Osteoblast (primary cell): ENCODE measurements at places on chromosomes 4 and X. TPM values are rescaled to one million over a fixed set of nuclear protein-coding genes. Genes with fewer than 3 reads are reported as not detected.

DNA sequence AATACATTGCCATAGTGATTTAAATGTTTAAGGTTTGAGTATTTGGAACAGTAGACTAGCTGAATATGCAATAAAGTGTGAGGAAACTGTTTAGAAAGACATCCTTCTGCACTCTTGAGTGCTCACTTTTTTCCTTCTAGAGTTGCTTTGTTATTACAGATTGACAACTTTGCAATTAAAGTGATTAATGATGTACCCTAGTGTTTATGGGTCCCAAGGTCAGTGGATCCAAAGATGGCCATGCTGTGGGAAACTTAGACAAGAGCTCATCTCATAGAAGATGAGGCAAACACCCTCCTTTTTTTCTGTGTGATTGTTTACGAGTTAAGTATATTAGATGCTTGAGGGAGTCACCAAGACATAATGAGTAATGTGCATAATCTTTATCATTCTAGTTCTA lies 118.8 kb downstream of the PDLIM5 start:
- no peak for DNase-seq

DNA sequence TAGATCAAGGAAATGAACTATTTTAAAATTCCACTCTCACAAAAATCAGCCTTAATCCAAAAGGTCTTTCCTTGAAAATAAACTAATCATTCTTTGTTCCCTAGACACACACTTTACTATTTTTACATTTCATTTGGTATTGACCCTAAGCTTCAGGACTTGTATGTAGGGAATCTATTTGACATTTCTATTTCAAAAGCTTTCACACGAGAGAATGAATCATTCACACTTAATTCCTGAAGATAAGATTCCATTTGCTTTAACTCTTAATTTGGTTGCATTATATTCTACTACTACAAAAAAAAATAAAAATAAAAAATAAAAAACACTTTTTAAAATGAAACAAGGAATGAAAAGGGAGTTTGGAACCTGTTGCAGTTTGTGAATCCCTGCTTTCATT lies 43.7 kb downstream of the EDNRA start:
- DNase-seq, result no peak

DNA sequence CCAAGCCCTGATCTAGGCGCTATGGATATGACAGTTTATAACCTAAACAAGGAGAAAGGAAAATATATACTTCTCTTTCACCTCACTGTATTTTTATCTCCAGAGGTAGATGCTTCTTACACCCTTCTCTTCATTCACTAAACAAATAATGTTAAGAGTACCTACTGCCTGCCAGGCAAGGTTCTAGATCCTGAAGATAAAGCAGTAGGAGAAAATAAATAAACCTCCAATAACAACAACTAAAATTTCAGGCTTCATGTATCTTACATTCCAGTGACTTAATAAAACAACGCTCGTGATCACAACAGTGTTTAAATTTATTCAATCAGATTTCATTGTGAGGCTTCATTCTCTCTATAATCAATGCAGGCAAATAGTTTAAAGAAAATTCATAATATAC lies 20.7 kb downstream of the PDGFC start:
- no peak for DNase-seq

DNA sequence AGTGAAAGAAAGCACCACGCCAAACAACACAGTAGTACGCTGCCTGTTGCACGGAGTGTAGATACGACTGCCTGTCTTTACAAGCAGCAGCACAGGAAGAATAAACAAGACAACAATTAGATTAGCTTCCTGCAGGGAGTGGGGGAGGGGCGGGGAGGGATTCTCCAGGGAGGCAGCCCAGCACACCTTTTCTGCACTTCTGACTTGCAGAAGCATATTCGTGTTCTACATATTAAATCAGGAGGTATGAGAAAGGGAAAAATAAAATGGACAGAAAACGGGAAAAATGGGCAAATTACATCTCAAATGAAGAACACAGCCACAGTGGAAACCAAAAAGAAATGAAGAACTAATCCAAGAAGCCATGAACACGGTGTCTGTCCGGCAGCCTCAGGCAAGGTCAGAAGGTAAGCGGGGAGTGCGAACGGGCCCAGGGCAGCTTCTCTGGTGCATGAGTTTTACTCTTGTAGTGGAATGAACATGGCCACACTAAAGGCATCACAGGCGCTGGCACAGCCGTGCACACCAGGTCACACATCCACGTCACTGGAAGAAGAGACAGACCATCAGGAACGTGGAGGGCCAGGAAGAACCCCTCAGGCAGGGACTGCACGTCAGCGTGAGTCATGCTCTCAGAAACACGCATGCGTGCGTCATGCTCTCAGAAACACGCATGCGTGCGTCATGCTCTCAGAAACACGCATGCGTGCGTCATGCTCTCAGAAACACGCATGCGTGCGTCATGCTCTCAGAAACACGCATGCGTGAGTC lies 20.1 kb upstream of the ADRA2C start:
- DNase-seq, result no peak

DNA sequence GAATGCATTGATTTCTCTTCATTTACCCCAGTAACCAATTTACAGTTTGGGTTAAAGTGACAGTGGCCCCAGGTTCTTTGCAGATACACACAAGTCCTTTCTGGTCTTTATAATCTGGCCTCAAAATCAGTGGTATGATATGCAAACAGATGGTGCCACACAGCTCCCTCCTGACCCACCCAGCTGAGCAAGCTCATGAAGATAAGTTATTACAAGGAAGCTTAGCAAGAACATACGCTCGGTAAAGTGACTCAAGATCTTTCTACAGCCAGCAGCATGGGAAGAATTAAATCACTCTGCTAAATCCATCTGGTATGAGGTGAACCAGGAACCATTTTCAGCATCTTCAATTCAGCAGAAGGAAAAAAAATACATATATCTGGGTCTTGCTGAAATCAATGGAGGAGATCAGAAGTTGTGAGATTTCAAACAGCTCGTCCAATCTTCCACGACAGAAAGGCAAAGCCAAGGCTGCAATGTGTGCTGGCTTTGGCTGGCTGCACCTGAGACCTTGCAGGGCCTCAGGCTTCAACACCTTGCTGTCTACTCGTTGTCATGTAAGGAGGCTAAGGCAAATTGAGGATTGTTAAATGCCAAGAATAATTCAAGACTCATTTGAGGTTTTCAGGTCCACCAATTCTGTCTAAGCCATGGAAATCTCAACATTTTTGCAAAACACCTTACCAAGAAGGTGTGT lies 28.2 kb downstream of the SEL1L3 start:
- DNase-seq, result no peak

The GYPB gene
- total RNA-seq, result not detected in 2 replicates

The OPRPN gene
- total RNA-seq, result not detected in 2 replicates

The RTL5 gene
- 2.1 and 2.2 TPM in 2 replicates for total RNA-seq

The APBB2 gene
- total RNA-seq, result 89.0 and 92.3 TPM in 2 replicates
